ENCODE measurements at places on chromosomes 6 and 20. TPM values are rescaled to one million over a fixed set of nuclear protein-coding genes. Genes with fewer than 3 reads are reported as not detected.

Gene FRK
- total RNA-seq = 0.09 TPM

DNA sequence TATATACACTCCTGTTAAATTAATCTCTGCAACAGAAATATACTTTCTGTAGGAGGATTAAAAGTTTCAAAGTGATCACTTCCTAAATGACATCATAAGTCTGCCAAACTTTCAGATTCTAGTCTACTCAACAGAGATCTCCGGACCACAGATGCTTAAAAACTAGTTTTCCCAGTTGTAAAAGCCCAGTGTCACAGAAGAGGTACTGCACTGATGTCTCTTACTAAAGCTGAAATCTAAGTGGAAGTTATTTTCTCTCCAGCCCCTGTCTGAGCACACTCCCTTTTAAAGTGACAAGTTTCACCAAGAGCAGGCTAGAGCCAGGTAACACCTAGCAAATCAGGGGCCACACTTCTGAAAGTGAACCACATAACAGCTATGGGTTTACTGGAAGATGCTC is 71.6 kb upstream of the DST start:
- no peak for DNase-seq

Gene TFAP2D
- not detected for total RNA-seq

DNA sequence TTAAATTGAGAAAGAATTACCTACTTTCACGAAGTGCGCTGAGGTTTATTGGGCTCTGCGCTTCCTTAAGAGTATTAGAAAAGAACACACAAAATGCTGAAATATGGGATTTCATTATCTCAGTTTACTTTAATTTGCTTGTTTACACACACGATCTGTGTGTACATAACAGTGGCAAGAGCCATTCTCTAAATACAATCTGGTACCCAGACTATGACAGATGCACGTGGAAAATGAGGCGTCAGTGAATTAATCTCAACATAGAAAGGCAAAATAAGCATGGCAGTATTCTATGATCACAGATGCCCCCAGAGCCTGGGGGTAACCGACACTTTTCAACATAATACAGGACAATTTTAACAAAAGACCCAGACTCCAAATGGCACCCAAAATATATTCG is 8.3 kb downstream of the FITM2 start:
- no peak for DNase-seq

- no peak for DNase-seq
Observed at GRCh38 chr20:37630993-37631392, 62.8 kb upstream of the CTNNBL1 start.

Gene C20orf144
- total RNA-seq = 0.53 TPM

Gene DLL1
- 0.37 TPM for total RNA-seq

DNA sequence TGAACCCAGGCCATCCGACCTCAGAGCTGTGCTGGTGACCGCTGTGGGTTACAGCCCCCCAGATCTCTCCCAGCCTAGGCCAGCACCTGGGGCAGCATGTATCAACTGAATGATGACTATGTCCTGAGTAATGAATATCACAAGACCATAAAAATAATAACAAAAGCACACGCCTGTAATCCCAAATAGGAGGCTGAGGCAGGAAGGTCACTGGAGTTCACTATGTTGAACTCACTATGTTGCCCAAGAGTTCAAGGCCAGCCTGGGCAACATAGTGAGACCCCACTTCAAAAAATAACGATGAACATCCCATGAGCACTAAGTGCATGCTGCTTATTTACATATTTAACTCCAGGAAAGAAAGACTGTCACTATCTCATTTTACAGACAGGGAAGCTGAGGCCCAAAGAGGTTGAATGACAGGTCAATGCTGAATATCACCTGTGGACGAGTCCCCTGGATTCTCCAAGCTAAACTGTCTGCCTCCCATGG is 92.3 kb downstream of the NFATC2 start:
- no peak for DNase-seq

DNA sequence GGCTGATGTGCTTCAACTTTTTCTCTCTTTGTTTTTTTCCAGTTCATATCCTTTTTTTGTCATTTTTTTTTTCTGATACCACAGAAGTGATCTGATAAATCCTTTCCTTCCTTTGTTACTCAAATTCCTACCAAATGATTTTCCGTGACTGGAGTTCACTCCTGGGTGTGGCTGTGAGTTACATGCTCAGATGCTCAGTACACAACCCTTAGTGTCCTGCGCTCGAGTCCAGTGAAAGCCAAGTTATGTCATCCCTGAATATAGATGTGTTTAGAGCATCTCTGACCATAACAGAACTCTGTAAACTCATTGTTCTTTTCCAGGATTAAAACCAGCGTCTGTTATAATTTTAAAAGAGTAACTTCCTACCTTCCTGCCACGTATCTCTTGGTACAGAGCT is 147.2 kb upstream of the AKAP12 start:
- DNase-seq = no peak

Gene NRN1
- total RNA-seq = 0.26 TPM

DNA sequence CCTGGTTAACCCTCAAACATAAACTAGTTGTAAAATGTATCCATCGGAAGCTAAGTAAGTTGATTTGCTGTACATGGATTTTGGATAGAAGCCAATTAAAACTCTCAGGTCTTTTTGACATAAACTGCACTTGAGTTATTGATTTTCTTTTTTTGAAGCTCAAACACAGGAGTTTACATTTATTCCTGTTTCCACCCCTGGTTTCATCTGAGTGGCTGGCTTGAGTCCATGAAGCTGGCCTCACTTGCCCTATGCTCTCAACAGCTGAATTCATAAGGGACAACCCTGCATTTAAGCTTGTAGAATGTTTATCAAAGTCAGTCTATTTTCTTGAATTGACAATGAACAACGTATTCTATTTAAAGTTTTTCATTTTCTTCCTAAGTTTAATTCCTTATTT is 58.1 kb upstream of the PLEKHG1 start:
- DNase-seq = no peak

Gene ENPP4
- 7.1 TPM for total RNA-seq

DNA sequence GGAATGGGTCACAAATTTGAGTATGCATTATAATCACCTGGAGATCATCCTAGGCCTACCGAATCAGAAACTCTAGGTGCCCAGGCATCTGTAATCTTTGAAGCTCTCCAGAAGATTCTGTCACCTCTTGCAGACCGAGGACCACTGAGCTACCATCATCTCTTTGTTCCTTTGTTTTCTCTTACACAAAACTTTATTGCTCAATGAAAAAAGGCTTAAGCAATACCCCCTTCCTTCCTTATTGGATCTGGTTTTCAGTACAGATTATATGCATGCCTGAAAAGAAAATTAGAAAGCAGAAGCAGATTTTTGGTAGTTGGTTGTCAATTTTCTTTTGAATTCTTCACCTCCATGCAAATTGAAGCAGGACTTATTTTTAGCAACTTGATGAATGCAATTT is 31.3 kb downstream of the STX11 start:
- DNase-seq = no peak

GRCh38 chr6:50285735-50286134 is 236.0 kb upstream of the DEFB112 start:
- no peak for DNase-seq

- DNase-seq = no peak
Observed at GRCh38 chr6:71383901-71384489, 95.4 kb downstream of the OGFRL1 start.

GRCh38 chr6:38508894-38509293 is 130.8 kb downstream of the BTBD9 start:
- DNase-seq = no peak

DNA sequence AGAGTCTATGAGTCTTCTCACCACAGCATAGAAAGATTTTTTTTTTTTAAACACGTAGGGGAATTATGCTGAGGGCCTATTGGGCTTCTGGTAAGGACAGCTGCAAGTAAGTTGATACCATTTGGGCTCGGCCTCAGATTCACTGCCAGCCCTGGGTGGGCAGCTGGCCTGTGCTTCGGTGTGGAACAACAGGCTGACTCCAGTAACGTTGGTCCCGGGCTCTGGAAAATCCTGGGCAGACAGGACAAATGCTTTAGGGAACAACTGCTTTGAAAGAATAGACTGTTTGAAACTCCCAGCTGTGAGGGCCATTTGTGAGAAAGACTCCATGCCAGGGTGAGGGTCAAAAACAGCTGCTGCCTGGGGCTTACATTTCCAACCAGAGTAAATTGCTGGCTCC is 366.5 kb downstream of the QKI start:
- no peak for DNase-seq

Gene SYNDIG1
- not detected for total RNA-seq

GRCh38 chr20:48584391-48585060 is 243.3 kb downstream of the PREX1 start:
- no peak for DNase-seq

DNA sequence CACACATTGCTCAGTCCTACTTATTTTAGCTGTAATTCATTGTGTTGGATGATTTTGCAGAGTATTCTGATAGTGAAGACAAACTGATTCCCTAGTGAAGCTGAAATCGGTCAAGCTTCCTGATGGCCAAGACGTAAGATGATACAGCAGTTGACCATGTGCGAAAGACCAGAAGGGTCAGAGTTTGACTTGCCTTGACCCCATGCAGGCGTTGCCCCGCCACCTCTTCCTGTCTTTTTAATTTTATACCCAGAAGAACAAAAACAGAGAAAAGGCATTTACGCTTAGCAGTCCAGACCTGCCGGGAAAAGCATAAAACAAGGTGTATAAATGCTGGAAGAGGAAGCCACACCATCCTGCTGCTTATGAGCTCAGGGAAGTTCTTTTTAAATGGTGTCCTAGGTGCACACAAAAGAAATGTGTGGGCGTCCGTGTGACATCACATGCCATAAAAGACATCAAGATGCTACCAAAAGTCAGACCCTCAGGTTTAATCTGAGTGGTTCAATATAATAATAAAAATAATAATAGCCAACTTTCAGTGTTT is 32.2 kb downstream of the TSHZ2 start:
- DNase-seq = no peak

- DNase-seq = no peak
Observed at GRCh38 chr6:12189150-12189549, 101.0 kb upstream of the EDN1 start.
